ELR (cell line): ENCODE measurements at places on chromosomes 5 and 9.

GRCh38 chr9:87682618-87683017, 43.3 kb upstream of the CTSL start:
- DNase-seq, result no peak

- peak; percentile 35 for DNase-seq
Measured at GRCh38 chr5:139746691-139747582, 48.7 kb upstream of the PSD2 start.

DNA sequence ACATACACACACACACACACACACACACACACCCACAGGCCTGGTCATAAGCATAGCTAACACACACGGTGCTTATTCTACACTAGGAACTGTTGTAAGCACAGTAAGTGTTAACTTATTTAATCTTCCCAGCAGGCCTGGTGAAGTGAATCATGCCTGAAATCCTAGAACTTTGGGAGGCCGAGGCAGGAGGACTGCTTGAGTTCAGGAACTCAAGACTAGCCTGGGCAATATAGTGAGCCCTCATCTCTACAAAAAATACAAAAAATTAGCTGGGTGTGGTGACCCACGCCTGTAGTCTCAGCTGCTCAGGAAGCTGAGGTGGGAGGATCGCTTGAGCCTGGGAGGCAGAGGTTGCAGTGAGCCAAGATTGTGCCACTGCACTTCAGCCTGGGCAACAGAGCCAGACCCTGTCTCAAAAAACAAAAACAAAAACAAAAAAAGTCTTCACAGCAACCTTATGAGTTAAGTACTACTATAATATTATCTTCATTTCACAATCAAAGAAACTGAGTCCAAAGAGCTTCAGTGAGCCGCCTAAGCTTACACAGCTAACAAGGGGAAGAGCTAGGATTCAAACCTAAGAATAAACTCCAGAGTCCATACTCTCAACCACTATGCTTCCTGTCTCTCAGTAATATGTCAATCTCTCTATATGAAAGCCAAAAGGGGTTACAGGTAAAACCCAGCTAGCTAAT, 2.3 kb downstream of the MEGF9 start:
- DNase-seq, result peak; percentile 14

DNA sequence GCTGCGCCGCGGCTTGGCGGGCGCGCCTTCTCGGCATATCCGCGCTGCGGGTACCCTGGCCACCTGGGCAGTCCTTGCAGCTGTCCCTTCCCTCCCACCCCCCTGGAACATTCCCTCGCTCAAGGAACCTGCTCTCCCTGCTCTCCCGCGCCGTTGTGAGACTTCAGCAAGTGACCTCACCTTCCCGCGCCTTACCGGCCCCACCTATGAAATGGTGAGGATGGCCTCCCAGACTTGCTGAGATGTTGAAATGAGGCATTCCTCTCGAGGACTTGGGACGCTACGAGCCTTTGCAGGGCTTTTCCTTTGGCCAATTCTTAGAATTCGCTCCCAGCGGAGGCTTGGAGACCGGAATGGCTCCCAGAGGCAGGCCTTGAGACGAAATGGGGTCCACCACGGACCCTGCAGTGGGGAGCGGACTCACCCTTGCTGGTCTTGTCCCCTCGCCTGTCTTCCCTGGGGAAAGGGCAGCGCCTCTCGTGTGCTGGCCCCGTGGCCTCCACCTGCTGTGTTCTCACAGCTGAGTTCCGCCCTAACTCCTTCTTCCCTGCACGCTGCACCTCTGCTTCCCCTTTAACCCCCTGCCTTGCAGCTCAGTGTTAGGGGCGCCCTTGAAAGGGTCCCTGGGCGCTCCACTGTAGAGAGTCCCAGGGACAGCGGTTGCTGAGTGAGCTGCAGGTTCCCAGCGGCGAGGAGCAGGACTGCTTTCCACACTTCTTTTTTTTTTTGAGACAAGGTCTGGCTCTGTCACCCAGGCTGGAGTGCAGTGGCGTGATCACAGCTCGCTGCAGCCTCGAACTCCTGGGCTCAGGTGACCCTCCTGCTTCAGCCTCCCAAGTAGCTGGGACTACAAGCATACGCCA, 907 bp downstream of the HMCN2 start:
- no peak for DNase-seq

GRCh38 chr9:34291423-34291822, 37.6 kb downstream of the KIF24 start:
- no peak for DNase-seq

GRCh38 chr9:73357607-73358006, 205.9 kb downstream of the ANXA1 start:
- DNase-seq, result no peak

GRCh38 chr5:139822553-139823425, 27.2 kb downstream of the PSD2 start:
- DNase-seq, result no peak

- DNase-seq, result no peak
Measured at GRCh38 chr5:171823269-171823668, 37.7 kb downstream of the SMIM23 start.

- no peak for DNase-seq
Measured at GRCh38 chr5:62581836-62582597, 3.4 kb downstream of the LRRC70 start.

GRCh38 chr5:77985247-77985646, 209.1 kb upstream of the TBCA start:
- no peak for DNase-seq

DNA sequence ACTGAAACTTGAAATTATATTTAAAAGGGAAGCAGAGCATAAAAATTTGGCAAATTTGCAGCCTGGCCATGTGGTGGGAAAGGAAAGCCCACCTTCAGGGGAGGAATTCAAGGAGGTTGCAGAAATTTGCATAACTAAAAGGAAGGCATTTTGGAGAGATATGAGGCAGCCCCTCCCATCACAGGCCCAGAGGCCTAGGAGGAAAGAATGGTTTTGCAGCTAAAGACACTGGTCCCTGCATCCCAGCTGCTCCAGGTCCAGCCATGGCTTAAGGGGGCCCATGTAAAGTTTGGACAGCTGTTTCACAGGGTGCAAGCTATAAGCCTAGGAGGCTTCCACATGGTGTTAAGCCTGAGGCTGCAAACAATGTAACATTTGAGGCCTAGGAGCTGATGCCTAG, 212.5 kb downstream of the NNT start:
- no peak for DNase-seq

- DNase-seq, result no peak
Measured at GRCh38 chr5:146796144-146796543, 82.4 kb downstream of the PPP2R2B start.

- no peak for DNase-seq
Measured at GRCh38 chr9:87613265-87614111, 112.4 kb upstream of the CTSL start.

- peak; percentile 28 for DNase-seq
Measured at GRCh38 chr5:2739360-2740050, 12.0 kb downstream of the IRX2 start.

DNA sequence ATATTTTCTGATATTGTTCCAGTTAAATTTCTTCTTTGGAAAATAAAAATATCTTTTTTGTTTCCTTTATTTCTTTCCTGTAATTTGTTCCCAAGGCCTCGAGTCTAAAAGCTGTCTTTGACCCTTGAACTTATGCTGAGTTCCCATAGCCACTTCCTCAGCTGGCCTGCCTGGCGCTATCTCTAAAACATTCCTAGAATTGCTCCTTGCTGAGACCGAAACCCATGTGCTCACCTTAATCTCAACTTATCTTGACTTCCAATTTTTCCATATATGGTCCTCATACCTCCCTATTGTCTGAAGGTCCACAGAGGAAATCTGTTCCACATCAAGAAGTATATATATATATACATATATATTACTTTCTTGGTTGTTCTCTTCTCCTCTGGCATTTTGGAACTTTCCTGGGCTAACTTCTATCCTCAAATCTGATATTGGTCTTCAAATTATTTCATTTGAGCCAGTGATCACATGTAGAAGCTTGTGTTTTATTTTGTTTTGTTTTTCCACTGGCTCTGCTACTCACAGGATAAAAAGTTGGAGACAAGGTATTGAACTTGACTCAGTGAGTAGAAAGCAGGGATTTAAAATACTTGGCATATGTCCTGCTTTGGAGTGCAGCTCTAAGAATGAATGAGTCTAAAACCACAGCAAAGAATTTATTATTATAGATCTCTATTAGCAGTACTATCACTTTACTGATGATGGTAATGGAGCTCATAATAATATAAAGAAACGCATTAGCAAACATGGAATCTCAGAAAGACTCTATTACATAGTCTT, 45.2 kb downstream of the ENC1 start:
- peak; percentile 70 for DNase-seq

GRCh38 chr5:96333391-96333790, 99.7 kb downstream of the PCSK1 start:
- no peak for DNase-seq
